ENCODE measurements at places on chromosomes 1 and 21.

DNA sequence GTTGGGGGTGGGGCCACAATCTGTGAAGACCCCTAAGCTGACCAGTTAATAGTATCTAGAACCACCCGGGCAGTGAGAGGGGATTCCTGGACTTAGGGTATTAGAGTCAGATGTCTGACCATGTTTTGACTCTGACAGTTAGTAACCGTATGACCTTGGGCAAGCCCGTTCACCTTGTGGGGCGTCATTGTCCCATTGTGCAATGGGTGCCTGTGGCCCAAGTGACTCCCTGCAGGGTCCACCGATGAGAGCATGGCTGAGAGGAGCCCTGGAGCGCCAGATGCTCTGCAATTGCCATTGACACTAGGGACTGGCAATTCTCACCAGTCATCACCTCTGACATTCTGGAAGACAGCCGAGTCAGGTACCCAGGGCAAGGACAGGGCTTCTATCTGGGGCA is 225.9 kb upstream of the CSF3R start:
- DNase-seq = no peak

DNA sequence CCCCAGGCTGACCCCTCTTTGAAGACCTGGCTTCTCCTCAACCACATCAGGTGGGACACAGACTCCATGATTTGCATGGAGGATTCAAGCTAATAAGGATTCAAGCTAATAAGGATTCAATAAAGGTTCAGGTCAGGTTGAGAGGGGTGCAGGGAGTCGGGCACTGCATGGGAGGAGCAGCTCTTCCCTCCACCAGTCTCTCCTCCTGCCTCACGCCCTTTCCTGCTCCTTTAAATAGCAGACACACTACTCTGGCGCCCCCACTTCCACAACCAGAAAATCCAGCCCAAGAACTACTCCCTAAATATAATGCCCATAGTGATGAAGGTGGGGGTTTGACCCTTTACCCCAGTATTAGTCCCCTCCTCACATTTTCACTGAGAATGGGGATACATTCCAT is 7.1 kb downstream of the MEX3A start:
- DNase-seq = peak; percentile 40

DNA sequence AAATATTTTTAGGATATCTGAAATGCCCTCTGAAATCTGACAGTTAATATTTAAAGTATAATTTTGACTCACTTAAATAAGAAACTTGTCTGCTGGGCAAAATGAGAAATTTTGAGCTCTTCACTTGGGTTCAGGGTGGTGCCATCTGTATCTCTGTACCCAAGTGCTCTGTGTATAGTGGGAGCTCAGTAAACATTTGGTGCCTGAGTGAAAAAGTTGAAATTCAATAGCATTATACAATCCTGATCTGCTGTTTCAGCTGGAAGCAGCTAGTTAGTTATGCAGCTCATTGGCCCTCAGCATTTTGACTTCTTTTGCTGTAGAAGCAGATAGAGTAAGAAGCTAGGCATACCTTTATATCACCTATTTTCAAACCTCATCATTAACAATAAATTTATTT is 73.3 kb downstream of the RPE65 start:
- no peak for DNase-seq

- DNase-seq = no peak
Measured at GRCh38 chr21:34031835-34032370, 41.5 kb upstream of the MRPS6 start.

DNA sequence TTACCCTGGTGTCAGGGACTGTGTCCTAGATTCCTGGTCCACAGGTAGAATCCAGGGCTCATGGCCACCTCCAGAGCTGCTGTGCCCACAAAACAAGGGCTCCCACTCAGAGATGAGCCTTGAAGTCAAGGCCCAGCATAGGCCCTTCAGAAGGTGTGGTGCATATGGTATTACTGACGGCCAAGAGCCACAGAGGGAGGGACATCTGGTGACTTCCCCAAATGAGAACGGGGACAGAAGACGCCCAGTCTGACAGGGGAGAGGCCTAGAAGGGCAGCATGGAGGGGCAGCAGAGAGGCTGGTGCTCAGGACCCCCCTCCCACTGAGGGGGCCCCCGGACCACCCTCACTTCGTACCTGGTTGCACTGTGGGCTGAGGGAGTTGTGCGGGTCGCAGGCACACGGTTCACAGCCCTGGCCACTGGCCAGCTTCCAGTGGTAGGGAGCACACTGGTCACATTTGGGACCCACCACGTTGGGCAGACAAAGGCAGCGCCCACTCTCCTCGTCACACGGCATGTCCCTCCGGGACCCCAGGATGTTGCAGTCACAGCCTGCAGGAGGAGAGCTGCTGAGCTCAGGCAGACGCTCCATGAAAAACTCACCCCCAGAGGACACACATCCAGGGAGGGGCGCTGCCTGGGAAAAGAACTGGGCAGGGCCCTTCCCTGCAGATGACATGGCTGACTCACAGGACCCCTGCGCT is 25.0 kb downstream of the LAMB3 start:
- no peak for DNase-seq

DNA sequence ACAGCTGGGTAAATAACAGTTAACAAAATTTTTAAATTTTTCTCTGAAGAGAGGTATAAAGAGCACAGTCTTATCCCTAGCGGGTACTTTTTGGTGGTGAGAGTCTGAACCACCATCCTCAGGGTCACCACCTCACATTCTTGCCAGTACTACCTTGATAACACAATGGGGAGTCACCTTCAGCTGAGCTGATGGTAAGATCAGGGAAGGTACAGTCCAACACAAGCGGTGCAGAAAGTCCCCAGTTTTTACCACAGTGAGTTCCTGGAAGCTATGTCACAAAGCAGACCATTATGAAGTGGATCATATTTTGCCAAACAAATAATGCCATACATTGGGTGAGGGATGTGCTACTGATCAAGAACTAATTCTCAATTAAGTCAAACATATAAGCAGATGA is 176.9 kb downstream of the FASLG start:
- no peak for DNase-seq

DNA sequence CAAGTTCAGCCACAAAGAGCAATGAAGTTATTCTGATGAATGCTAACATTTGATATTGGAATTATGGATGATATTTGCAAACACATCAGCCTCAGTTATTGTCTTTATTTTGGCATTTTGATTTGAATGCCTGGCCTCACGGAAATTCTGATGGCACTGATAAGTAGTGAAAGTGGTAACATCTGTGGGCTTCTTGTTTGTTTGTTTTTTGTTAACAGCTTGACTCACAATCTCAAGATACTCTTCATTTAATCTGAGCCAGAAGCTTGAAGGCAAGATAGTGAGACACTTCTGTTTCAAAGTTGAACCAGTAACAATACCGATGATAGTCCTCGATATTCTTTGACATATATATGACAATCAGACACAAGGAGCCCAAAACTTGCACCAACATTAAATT is 182.9 kb upstream of the NFIA start:
- no peak for DNase-seq

- peak; percentile 85 for DNase-seq
Measured at GRCh38 chr1:110634455-110635311, 28.5 kb upstream of the KCNA2 start.

DNA sequence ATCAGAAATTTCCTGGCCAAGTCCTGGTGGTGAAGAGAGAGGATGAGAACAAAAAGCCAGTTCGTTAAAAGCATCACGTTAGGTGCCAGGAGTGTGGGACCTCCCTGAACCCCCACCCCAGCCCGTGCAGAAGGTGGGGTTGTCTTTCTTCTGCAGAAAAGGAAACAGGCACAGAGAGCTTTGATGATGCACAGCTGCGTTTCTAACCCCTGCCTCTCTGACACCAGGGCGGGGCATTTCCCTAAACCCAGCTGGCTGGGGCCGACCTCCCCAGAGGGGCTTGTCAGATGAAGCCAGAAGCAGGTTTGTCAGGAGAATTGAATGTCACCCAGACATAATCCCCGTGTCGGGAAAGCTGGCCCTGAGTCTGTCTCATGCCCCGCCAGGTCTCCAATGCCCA is 189.3 kb upstream of the EDN2 start:
- DNase-seq = no peak

DNA sequence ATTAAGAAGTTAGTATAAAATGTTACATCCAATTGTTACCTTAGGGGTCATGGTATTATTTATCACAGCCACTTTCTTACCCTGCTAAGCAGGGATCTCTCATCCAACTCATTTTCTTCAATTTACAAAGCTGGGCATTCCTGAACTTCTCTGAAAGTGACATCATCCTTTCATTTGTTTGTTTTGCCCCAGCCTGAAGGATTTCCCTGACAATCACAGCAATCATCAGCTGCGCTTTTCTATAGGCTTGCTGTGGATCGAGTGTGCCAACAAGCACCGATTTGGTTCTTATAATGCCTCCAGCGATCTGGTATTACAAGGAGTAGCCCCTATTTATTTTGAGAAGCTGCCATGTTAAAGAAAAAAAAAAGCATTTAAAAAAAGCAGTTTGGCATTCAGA is 240.2 kb downstream of the USH2A start:
- peak; percentile 1 for DNase-seq

DNA sequence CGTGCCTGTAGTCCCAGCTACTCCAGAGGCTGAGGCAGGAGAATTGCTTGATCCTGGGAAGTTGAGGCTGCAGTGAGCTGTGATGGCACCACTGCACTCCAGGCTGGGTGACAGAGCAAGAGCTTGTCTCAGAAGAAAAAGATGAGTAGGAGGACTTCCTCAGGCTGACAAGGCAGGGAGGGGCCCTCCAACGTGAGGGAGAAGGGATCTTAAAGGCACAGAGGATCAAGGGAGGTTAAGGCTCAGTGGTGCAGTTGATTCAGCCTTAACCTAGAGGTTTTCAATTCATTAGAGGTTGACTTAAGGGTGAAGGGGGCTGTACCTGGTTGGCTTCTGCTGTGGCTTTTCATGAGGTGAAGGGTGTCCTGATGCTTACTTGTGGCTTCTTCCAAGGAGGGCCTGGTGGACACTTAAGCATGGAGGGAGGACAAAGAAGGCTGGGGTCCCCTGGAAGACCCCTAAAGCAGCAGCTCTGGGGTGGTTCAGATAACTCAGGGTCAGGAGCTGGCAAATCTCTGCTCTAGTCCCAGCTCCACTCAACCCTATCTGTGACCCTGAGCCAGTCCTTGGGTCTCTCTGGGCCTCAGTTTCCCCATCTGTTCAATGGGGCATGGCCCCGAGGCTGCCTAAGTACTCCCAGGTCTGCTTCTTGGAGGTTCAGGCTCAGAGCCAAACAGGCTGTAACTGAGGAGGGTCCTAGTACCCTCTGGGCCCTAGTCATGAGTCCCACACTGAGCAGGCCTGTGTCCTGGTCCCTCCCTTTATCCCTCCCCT is 6.3 kb downstream of the EXTL1 start:
- DNase-seq = peak; percentile 51

DNA sequence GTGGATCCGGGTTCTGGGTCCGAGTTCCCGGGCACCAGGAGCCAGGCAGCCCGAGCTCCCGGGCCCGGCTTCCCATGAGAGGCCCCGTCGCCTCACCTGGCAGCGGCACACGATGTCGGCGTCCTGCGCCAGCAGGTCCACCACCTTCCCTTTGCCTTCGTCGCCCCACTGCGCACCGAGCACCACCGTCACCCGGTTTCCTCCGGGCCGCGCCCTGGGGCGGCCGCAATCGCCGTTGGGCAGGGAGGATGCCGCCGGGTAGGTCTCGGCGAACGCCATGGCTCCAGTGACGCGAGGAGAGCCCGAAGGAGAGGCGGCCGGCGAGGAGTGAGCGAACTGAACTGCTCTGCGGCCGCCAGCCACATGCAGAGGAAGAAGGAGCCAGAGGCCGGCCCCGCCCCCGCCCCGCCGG is at the start of gene ADSS2:
ADSS2 (minus strand) TSS at position 371 of the 412 bp plus-strand sequence; CDS start at position 279, 92 bp downstream.
- DNase-seq = no peak

DNA sequence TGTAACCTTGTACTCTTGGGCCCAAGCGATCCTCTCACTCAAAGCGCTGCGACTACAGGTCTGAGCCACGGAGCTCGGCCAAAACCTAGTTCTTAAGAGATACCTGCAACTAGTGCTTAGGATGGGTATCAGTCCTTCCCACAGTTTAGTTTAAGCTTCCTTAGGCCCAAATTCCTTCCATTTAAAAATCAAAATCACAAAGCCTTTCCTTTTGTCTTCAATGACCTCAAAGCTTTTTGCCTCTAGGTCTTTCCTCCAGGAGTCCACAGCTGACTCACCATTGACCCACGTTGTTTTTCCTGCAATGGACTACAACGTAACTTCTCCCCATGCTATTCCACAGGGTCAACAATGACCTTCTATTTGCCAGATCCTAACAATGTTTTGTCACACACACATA is 64.0 kb downstream of the APP start:
- no peak for DNase-seq

DNA sequence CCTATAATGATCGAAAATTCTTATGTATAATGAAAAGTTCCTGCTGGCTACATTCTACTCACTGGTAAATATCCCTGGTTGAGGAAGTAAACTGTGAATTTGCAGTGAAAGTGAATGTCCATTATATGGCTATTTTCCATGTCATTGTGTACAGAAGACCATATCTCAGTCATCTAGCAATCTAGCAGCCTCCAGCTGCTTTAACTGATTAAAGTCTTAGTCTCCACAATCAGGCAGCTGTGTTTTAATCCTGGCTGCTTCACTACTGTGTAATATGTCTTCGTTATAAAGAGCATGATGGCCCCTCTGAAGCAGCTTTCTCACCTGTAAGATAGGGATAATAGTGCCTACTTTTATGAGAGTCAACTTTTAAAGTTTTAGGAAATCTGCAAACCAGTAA is 11.4 kb downstream of the CLCA2 start:
- no peak for DNase-seq

DNA sequence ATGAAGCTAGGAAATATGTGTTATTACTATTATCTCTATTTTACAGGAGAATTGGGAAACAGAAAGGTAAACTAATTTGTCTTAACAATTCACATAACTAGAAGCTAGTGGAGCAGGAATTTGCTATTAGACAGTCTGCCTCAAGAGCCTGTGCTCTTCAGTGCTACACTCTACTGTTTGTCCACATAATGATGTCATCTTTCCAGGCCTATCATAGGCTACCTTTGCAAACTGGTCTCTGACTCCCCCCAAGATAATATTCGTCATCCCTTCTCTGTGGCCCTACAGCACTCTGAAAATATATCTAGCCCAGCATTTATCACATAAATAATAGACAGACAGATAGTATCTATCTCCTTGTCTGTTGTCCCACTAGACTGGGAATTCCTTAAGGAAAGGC is 34.1 kb downstream of the TRIT1 start:
- DNase-seq = no peak

GRCh38 chr1:75097654-75098053 is 36.5 kb upstream of the LHX8 start:
- DNase-seq = no peak

- DNase-seq = no peak
Measured at GRCh38 chr1:228341450-228341813, 65.2 kb downstream of the TRIM11 start.

- no peak for DNase-seq
Measured at GRCh38 chr1:235076504-235077162, 52.0 kb downstream of the TOMM20 start.

- DNase-seq = no peak
Measured at GRCh38 chr1:5525597-5526384, 466.4 kb downstream of the NPHP4 start.

DNA sequence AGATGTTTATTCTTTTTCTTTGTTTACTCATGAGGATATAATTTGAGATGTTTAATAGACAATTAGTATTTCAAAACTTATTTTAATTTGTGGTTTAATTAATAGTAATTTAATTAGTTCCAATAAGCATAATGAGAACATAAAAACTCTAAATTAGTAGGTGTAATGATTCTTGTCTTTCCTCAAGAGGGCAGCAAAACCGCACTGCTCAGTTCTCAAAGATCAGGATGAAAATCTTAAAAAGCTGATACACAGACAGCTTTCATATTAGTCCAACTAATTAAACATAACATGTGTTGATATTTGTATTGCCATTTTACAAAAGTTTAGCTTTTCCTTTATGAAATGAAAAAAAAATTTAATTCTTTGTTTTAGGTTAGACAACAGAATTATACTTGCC is 106.7 kb upstream of the C21orf91 start:
- no peak for DNase-seq

- no peak for DNase-seq
Measured at GRCh38 chr21:39874759-39875158, 7.5 kb downstream of the PCP4 start.
